ENCODE measurements at places on chromosomes 12 and 14.
A peak's percentile ranks its signal among the peaks of the same experiment; 100 is the strongest.

DNA sequence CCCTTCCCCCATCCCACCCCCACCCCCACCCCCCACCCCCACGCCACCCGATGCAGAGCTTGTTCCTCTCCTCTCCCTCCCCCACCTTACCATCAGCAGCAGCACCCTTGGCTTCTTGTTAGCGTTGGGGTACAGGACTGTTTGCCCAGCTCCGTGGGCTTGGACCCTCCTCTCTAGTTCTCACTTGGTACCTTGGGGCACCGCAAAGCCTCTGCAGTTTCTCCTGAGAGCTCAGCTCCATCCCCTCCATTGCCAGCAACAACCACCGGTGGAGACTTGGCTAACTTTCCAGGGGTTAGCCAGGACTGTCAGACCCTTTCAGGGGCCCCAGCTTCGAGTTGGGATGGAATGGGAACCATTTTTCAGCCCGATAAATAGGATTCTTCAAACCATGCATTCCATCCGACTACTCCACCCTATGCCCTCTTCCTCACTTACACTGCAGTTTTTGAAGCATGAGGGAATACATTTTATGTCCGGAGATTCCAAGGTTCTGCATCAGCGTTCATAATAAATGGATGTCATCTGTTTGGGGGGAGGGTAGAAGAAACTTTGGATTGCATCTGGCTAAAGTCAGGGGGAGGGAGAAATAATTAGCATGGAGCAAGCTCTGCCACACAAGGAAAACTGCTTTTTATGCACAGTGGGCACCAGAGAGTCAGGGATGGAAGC, 1.1 kb downstream of the SCN8A start:
- H3K27me3 ChIP-seq = peaks cover 56% of the 10 kb centered on the region
- H3K4me1 ChIP-seq = peaks cover 10% of the 10 kb centered on the region
- peak overlapping the region; percentile 88 for H3K4me3 ChIP-seq
- no peak for DNase-seq
- no peak overlapping the region for H3K27ac ChIP-seq
- H3K36me3 ChIP-seq = no peaks in the 10 kb centered on the region

DNA sequence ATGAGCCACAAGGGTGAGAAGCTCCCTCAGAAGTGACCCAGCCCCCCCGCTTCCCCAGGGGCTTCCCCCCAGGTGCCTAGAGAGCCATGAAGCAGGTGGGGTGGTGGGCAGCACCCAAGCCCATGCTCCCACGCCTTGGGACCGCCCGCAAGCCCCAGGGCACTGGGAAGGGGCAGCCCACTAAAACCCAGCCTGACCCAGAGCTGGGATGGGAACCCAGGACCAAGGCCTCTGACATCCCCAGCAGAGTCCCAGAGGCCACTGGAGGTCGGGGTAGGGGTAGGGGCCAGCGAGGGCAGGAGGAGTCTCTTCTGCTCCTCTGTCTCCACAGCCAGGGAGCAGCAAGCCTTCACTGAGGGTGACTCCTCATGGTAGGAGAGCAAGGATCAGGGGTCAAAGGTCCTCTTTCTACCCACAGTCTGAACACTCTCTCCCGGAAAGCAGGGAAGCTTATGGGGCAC, 86.5 kb upstream of the ZFP36L1 start:
- DNase-seq = no peak
- no peak overlapping the region for H3K4me3 ChIP-seq
- no peaks in the 10 kb centered on the region for H3K4me1 ChIP-seq
- peaks cover 43% of the 10 kb centered on the region for H3K36me3 ChIP-seq
- no peaks in the 10 kb centered on the region for H3K27me3 ChIP-seq

GRCh38 chr12:48028541-48029431, 24.5 kb upstream of the COL2A1 start:
- DNase-seq = no peak
- H3K4me1 ChIP-seq = peaks cover 46% of the 10 kb centered on the region
- no peaks in the 10 kb centered on the region for H3K27me3 ChIP-seq

DNA sequence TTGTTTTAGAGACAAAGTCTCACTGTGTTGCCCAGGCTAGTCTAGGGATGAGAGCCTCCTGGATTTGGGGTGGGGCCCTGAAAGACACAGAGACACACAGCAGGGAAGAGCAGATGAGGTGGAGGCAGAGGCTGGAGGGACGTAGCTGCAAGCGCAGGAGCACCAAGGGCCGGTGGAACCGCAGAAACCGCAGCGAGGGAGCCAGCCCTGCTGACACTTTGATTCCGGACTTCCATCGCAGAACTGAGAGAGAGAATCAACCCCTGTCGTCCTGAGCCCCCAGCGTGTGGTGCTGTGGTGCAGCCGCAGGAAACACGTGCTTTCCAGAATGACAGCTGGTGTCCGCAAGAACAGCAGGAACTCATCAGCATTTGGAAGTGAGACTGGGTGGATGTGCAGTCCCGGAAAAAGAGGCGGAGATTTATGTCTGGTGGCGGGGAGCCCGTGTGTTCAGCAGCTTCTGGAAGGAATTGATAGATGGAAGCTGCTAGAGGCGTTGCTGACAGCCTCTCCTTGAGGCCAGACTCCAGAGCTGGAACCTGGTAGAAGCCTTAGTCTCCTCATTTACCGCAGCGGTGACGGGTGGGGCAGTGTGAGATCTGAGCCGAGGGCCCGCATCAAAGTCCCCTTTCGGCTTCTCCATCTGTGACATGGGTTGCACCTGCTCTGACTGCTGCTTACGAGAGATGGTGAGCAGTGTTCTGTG, 21.9 kb upstream of the KLC1 start:
- H3K36me3 ChIP-seq = no peaks in the 10 kb centered on the region
- peaks cover 11% of the 10 kb centered on the region for H3K4me1 ChIP-seq
- H3K4me3 ChIP-seq = peak overlapping the region; percentile 71
- H3K27ac ChIP-seq = peak overlapping the region; percentile 29
- peaks cover 15% of the 10 kb centered on the region for H3K27me3 ChIP-seq
- DNase-seq = no peak

- no peaks in the 10 kb centered on the region for H3K27me3 ChIP-seq
- H3K4me1 ChIP-seq = peaks cover 15% of the 10 kb centered on the region
- no peak for DNase-seq
These were observed 107.5 kb upstream of the DYRK2 start for GRCh38 chr12:67540920-67541624.

DNA sequence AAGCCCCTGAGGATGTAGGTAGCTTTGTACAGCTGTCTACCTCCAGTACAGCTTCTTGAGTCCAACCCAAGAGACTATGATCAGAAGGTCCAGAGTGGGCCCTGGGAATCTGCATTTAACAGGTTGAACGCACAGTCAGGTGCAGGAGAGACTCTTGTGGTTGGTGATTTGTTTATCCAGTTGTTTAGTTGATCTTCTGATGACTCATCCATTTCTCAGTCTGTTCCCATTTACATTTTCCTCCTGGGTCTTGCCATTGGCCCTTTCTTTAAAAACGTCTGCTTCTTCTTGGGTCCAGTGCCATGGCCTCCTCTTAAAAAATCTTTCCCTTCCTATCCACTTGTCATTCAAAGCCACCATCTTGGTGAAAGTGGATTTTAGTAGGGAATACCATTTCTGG, 734.2 kb downstream of the MED13L start:
- no peak overlapping the region for H3K27ac ChIP-seq
- no peaks in the 10 kb centered on the region for H3K27me3 ChIP-seq
- no peaks in the 10 kb centered on the region for H3K4me1 ChIP-seq
- H3K36me3 ChIP-seq = peaks cover 3% of the 10 kb centered on the region
- H3K4me3 ChIP-seq = no peak overlapping the region
- no peak for DNase-seq

GRCh38 chr14:99707921-99708320, 23.8 kb downstream of the CYP46A1 start:
- no peaks in the 10 kb centered on the region for H3K27me3 ChIP-seq
- no peak overlapping the region for H3K27ac ChIP-seq
- H3K36me3 ChIP-seq = peaks cover 14% of the 10 kb centered on the region
- H3K4me3 ChIP-seq = no peak overlapping the region
- H3K4me1 ChIP-seq = no peaks in the 10 kb centered on the region
- peak; percentile 57 for DNase-seq

- no peaks in the 10 kb centered on the region for H3K27me3 ChIP-seq
- no peak overlapping the region for H3K4me3 ChIP-seq
- no peak overlapping the region for H3K27ac ChIP-seq
- H3K4me1 ChIP-seq = no peaks in the 10 kb centered on the region
These were observed 37.5 kb downstream of the PRORP start for GRCh38 chr14:35159742-35160409.

GRCh38 chr14:100582496-100583165, 4.6 kb downstream of the BEGAIN start:
- H3K4me3 ChIP-seq = no peak overlapping the region
- no peak for DNase-seq
- H3K27ac ChIP-seq = no peak overlapping the region

DNA sequence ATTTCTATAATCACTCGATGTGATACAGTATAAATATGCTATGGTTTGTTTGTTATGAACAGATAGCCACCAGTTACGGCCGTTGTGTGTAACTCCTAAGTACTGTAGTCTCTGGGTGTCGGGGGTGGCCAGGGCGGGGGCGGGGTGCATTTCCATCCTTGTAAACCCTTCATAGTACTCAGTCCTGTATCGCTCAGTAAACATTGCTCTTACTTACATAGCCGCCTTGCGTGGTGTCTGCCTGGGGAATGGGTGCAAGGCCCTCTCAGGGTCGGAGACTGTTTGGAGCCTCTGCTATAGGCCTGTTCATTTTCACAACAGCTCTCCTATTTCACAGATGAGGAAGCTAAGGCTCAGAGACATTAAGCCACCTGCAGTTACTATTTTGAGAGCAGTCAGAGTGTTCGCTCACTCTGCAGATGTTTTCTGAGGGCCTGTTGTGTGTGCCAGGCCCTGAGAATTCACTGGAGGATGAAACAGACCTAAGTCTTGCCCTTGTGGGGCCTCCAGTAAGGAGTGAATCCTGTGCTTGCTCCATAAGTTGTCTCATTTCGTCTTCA, 42.5 kb downstream of the JDP2 start:
- no peak for DNase-seq
- no peaks in the 10 kb centered on the region for H3K27me3 ChIP-seq
- peaks cover 5% of the 10 kb centered on the region for H3K4me1 ChIP-seq
- H3K4me3 ChIP-seq = no peak overlapping the region
- H3K27ac ChIP-seq = peak overlapping the region; percentile 21
- H3K36me3 ChIP-seq = peaks cover 14% of the 10 kb centered on the region

DNA sequence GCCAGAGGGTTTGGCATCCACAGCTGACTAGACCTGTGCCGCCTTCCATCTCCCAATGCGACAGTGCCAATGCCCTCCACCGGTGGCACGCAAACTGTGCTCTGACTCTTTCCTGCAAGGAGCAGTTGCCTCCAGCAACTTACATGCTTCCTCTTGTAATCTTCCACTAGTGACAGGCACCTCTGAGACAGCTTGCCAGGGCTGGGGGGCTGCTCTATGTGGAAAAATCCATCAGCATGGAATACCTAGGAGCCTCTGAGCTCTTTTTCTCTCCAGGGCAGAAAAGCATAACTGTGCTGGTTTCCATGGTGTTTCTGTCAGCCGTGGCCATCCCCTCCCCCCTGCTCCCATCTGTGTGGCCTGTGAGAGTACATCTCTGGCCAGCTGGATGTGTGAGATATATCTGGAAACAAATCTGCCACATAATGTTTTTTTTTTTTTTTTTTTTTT, 110.6 kb downstream of the MYRFL start:
- H3K27me3 ChIP-seq = no peaks in the 10 kb centered on the region
- H3K4me1 ChIP-seq = peaks cover 35% of the 10 kb centered on the region
- peaks cover 5% of the 10 kb centered on the region for H3K36me3 ChIP-seq
- H3K4me3 ChIP-seq = peak overlapping the region; percentile 74

DNA sequence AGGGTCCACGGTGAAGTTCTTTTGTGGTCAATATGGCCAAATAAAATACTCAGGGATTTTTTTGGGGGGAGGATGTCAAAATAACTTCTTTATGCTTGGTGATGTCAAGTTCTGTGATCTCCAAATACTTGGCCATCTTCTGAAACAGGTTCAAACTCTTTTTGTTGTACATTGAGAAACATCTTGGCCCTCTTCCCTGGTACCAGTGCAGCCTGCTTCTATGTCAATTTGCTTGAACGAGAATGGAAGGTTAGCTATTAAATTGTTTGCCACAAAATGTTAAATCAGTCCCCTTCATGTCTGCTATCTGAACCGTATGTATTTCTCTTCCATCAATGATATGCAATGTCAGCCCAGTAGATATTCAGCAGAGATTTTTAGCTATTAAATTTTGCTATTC, 6.1 kb upstream of the CRADD start:
- H3K36me3 ChIP-seq = no peaks in the 10 kb centered on the region
- H3K4me1 ChIP-seq = no peaks in the 10 kb centered on the region
- H3K27ac ChIP-seq = no peak overlapping the region
- peaks cover 6% of the 10 kb centered on the region for H3K27me3 ChIP-seq
- H3K4me3 ChIP-seq = no peak overlapping the region

GRCh38 chr12:126171937-126172559, 1106.8 kb downstream of the AACS start:
- no peak overlapping the region for H3K27ac ChIP-seq
- peaks cover 3% of the 10 kb centered on the region for H3K27me3 ChIP-seq
- no peak overlapping the region for H3K4me3 ChIP-seq

- no peaks in the 10 kb centered on the region for H3K27me3 ChIP-seq
- peaks cover 22% of the 10 kb centered on the region for H3K36me3 ChIP-seq
- no peak overlapping the region for H3K4me3 ChIP-seq
- no peaks in the 10 kb centered on the region for H3K4me1 ChIP-seq
These were observed 64.6 kb downstream of the BICD1 start for GRCh38 chr12:32171211-32171610.

DNA sequence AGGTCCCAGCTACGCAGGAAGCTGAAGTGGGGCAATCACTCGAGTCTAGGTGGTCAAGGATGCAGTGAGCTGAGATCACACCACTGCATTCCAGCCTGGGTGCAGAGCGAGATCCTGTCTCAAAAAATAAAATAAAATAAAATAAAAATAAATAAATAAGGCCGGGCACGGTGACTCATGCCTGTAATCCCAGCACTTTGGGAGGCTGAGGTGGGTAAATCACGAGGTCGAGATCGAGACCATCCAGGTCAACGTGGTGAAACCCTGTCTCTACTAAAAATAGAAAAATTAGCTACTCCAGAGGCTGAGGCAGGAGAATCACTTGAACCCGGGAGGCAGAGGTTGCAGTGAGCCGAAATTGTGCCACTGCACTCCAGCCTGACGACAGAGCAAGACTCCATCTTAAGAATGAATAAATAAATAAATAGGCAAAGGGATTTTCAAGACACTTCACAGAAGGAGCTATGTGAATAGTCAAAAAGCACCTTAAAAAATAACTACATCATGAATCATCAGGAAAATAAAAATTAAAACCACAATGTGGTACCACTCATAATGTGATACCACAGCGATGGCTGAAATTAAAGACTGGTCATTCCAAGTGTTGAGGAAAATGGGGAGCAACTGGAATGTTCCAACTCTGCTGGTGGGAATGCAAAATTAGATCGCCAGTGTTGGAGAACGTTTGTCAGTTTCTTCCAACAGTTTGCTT, 92.9 kb upstream of the TBX3 start:
- H3K4me3 ChIP-seq = no peak overlapping the region
- H3K36me3 ChIP-seq = no peaks in the 10 kb centered on the region
- DNase-seq = no peak
- no peaks in the 10 kb centered on the region for H3K27me3 ChIP-seq
- no peak overlapping the region for H3K27ac ChIP-seq
- H3K4me1 ChIP-seq = peaks cover 5% of the 10 kb centered on the region

- H3K36me3 ChIP-seq = no peaks in the 10 kb centered on the region
- no peak for DNase-seq
- peak overlapping the region; percentile 87 for H3K4me3 ChIP-seq
- H3K27ac ChIP-seq = peak overlapping the region; percentile 57
- peaks cover 18% of the 10 kb centered on the region for H3K27me3 ChIP-seq
- H3K4me1 ChIP-seq = peaks cover 38% of the 10 kb centered on the region
These were observed 2.7 kb downstream of the APOLD1 start for GRCh38 chr12:12788131-12788530.
